Calu3 (cell line): ENCODE measurements at places on chromosomes 3 and 15.

DNA sequence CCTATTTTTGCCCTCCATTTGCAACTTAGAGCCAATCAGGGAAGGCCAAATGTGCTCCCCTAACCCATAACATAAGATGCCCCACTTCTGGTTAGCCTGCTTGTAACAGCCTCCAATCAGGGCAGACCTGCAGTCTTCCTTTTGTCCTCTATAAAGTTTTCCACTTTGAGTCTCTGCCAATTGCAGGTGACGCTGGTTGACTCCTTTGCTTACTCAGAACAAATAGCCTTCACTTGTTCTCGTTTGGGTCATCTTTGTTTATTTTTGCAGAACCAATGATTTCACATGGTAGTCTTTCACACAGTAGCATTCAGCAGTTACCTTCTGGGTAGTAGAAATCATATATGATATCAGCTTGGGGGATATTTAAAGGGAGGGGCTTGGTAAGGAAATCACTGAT, 225.6 kb downstream of the MINAR1 start:
- no peaks in the 10 kb centered on the region for H3K36me3 ChIP-seq
- no peaks in the 10 kb centered on the region for H3K4me1 ChIP-seq
- H3K4me3 ChIP-seq = no peak overlapping the region
- no peak overlapping the region for H3K27ac ChIP-seq
- no peak for DNase-seq

- no peaks in the 10 kb centered on the region for H3K27me3 ChIP-seq
- peak overlapping the region; percentile 15 for H3K27ac ChIP-seq
- H3K36me3 ChIP-seq = peaks cover 6% of the 10 kb centered on the region
Measured at GRCh38 chr15:57118013-57118799, 199.8 kb downstream of the TCF12 start.

- DNase-seq = peak; percentile 46
- peaks cover 4% of the 10 kb centered on the region for H3K36me3 ChIP-seq
- H3K4me3 ChIP-seq = peak overlapping the region; percentile 73
- H3K4me1 ChIP-seq = peaks cover 16% of the 10 kb centered on the region
- H3K27ac ChIP-seq = no peak overlapping the region
- no peaks in the 10 kb centered on the region for H3K27me3 ChIP-seq
Measured at GRCh38 chr15:52112203-52112750, 298 bp downstream of the BCL2L10 start.

- no peak overlapping the region for H3K27ac ChIP-seq
- no peaks in the 10 kb centered on the region for H3K4me1 ChIP-seq
- H3K36me3 ChIP-seq = no peaks in the 10 kb centered on the region
- H3K27me3 ChIP-seq = no peaks in the 10 kb centered on the region
- DNase-seq = no peak
- H3K4me3 ChIP-seq = no peak overlapping the region
Measured at GRCh38 chr3:61226166-61226686, 25.0 kb downstream of the FHIT start.

DNA sequence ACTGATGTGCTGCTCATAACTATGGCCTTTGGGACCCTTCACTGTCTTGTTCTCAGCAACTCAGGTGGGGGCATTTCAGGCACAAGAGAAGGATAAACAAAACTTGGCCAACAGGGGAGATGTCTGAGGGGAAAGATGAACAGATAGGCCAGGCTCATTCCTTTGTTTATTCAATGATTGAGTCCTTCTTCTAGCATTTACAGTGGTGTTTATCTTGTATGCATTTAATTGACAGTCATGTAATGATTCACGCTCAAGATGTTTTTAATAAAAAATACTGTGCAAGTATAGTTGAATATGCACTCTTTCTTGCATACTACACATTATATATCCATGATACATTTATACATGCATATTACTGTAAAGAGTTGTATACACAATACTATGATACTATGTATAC, 44.5 kb downstream of the RHCG start:
- peaks cover 72% of the 10 kb centered on the region for H3K27me3 ChIP-seq
- no peak overlapping the region for H3K27ac ChIP-seq
- no peak for DNase-seq
- no peak overlapping the region for H3K4me3 ChIP-seq
- no peaks in the 10 kb centered on the region for H3K4me1 ChIP-seq

DNA sequence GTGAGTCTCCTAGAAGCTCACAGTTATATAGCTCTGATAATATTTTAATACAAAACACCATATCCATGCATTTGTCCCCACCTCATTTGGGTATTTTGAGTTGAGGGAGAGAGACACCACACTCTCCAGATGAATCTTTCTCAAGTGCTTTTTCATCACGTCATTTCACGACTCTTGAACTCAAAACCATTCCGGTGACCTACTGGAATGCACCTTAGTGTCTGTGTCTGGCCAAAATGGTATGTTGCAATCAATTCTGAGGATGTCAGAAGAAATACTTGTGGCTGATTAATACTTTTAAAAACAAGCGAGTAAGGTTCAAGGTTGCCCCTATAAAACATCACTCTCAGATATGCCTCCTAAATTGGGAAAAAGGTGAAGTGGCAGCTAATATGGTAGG, 352.6 kb upstream of the ICE2 start:
- H3K27ac ChIP-seq = no peak overlapping the region
- no peak for DNase-seq
- H3K4me1 ChIP-seq = no peaks in the 10 kb centered on the region
- no peaks in the 10 kb centered on the region for H3K36me3 ChIP-seq

- H3K27me3 ChIP-seq = no peaks in the 10 kb centered on the region
- no peak for DNase-seq
- peaks cover 7% of the 10 kb centered on the region for H3K4me1 ChIP-seq
- no peak overlapping the region for H3K27ac ChIP-seq
Measured at GRCh38 chr15:85374831-85375230, 5.6 kb upstream of the AKAP13 start.

DNA sequence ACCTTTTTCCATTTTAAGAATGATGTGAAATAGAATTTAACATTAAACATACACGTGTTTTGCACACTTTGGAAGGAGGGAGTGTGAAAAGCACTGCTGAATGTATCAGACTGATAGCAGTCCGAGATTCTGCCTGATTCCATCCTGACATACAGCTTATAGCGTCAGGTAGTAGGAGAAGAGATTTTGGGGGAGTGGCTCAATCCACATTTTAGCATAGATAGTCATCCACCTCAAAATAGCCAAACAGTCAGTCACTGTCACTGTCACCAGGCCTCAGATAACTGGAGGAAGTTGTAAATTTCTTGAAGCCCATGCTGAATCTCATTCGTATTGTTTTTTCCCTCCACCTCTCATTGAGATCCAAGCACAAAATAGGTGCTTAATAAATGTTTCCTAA, 35.4 kb upstream of the ARHGEF26 start:
- H3K27me3 ChIP-seq = no peaks in the 10 kb centered on the region
- H3K4me3 ChIP-seq = no peak overlapping the region
- H3K4me1 ChIP-seq = peaks cover 29% of the 10 kb centered on the region
- H3K27ac ChIP-seq = no peak overlapping the region
- no peak for DNase-seq
